ENCODE measurements at places on chromosomes 4 and X. TPM values are rescaled to one million over a fixed set of nuclear protein-coding genes. Genes with fewer than 3 reads are reported as not detected.
A peak's percentile ranks its signal among the peaks of the same experiment; 100 is the strongest.

DNA sequence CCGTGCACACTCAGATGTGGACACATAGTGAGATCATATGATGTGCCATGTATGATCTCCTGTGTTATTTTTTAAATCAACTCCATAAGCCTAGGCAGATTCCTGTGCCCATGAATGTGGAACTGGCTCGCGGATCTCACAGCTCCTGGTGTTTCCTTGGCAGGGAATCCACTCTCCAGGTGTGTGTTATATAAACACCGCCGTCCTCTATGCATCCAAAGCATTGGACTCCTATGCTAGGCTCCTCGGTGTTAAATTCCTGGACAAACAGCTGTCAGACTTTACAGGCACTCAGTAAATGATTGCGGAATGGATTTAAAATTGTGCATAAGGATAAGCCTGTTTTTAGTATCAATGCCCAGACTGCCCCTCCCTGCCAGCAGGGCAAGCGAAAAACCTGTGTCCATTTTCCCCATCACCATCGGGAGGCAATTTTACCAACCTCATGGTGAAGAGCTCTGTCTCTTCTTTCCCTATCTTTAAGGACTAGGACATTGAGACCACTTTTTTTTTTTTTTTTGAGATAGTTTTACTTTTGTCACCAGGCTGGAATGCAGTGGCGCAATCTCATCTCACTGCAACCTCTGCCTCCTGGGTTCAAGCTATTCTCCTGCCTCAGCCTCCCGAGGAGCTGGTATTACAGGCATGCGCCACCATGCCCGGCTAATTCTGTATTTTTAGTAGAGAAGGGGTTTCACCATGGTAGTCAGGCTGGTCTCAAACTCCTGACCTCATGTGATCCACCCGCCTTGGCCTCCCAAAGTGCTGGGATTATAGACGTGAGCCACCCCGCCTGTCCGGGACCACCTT is 23.6 kb upstream of the GPR78 start:
- no peak for DNase-seq

The INTU gene
- total RNA-seq, result 6.0 TPM

The DUSP21 gene
- total RNA-seq, result not detected

DNA sequence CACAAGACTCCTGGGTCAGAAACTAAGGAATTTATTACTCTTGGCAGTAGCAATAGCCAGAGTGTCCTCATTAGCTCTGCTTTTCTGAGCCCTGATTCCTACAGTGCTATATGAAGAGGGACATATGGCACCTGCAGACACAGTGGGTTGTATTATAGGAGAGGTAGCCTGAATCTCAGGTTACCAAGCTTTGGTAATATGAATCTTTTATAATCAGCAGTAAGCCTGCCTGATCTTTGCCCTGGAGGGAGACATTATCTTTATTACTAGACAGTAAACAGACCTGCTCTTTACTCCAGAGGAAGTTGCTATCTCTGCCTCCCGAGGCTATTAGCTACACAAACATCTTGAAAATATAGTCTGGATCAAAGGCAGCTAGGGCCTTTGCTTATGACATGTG is 62.5 kb upstream of the HOPX start:
- DNase-seq, result no peak

The CSAG1 gene
- total RNA-seq, result not detected

The PPEF2 gene
- total RNA-seq, result not detected

The LAMTOR3 gene
- 69.9 TPM for total RNA-seq

- DNase-seq, result no peak
Observed at GRCh38 chr4:47827343-47828047, 10.4 kb downstream of the CORIN start.

DNA sequence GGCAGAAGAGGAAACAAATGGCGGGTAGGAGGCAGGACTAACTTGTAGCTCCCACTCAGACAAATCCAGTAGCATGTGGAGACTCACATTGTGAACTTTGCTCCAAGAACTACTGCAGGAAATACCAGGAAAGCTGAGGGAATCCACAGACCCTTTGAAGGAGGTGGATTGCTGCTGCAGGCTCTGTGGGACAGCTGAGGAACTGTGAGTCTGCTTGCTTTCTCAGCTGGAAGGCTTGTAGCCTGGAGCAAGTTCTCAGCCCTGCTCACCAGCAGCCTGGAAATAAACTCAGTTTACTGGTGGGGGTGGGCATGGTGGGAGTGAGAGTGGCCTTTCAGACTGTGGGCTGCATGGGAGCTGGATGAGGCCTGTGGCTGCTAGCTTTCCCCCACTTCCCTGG is 16.0 kb downstream of the RTL3 start:
- DNase-seq, result no peak

The SPANXN4 gene
- not detected for total RNA-seq

The PLK4 gene
- total RNA-seq, result 21.4 TPM

GRCh38 chr4:128635141-128635954 is 174.2 kb upstream of the JADE1 start:
- DNase-seq, result peak; percentile 91

GRCh38 chr4:173499658-173500535 is 30.1 kb downstream of the HAND2 start:
- DNase-seq, result no peak

DNA sequence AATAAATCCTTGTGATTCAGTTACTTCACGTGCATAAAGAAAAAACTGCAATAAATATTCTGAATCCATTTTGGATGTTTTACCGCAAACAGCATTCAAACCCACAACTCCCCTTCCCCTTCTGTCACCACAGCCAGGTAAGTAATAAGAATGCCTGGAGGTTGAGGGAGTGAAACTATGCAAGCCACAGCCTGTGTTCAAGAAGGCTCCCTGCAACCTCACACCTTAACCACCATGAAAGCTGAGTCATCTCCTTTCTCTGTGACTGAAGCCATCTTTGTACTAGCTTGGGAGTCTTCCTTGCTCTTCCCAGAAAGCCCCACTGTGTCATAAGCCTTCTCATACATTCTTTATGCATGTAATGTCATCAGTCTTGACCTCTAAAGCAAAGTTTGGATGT is 297.0 kb upstream of the PUDP start:
- DNase-seq, result no peak

GRCh38 chr4:56374956-56375355 is 12.3 kb downstream of the AASDH start:
- no peak for DNase-seq

- no peak for DNase-seq
Observed at GRCh38 chr4:2927696-2928075, 35.5 kb downstream of the NOP14 start.

- peak; percentile 50 for DNase-seq
Observed at GRCh38 chr4:24912252-24913118, at the start of gene CCDC149. Gene CCDC149 (minus strand): TSS chr4:24913042. CDS start chr4:24912864, 178 bp downstream.

GRCh38 chrX:31572360-31572759 is 500.5 kb upstream of the FTHL17 start:
- peak; percentile 25 for DNase-seq

The XAGE3 gene
- total RNA-seq, result not detected

GRCh38 chr4:112898357-112899141 is 150.9 kb upstream of the ANK2 start:
- DNase-seq, result no peak

The RBMXL3 gene
- not detected for total RNA-seq

GRCh38 chr4:186939226-186939625 is 215.6 kb upstream of the FAT1 start:
- DNase-seq, result no peak

The MAGEC3 gene
- total RNA-seq, result not detected

The LRP2BP gene
- total RNA-seq, result 0.74 TPM

DNA sequence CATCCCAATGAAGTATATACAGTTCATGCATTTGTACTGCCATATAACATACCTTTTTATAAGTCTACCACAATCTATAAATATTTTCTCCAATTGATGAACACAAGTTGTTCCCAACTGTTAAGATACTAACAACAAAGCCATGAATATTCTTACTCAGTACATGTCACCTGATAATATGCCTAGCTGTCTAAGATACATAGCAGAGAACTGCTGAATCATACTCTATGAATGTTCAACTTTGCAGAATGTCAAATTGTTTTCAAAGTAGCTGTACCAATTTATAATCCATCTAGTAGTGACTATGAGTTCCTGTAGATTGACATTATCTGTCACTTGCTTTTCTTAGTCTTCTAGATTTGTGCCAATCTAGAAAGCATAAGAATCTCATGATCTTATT is 84.9 kb downstream of the RAB28 start:
- DNase-seq, result peak; percentile 42

The ASMT gene
- total RNA-seq, result not detected

The TBC1D8B gene
- 17.3 TPM for total RNA-seq

DNA sequence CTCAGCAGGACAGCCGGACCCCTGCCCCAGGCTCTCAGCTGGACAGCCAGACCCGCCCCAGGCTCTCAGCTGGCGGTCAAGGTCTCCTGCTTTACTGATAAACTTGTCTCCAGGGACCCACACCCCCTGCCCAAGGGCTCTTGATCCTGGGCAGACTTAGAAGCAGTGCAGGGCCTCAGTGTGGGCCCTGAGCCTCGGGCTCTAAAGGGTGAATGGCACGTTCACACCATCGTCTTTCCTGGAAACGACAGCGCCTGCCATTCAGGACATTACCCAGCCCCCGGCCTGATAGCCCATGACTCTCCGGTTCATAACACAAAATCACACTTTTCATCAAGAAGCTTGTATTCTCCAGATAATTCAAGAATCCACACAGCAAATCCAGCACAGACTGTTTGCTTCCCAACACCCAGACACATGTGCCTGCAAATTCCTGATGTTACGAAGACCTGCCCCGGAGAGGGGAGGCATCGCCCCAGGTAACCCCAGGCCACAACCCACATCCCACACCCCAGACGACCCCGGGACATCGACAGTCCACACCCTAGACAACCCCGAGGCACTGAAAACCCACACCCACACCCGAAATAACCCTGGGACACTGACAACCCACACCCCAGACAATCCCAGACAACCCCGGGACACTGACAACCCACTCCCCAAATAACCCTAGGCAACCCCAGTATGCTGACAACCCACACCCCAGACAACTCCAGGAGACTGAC is 136.8 kb downstream of the FAM53A start:
- DNase-seq, result peak; percentile 7

GRCh38 chrX:119147486-119147885 is 19.9 kb upstream of the KIAA1210 start:
- no peak for DNase-seq

- DNase-seq, result no peak
Observed at GRCh38 chr4:7757501-7758471, 181.9 kb downstream of the AFAP1 start.

DNA sequence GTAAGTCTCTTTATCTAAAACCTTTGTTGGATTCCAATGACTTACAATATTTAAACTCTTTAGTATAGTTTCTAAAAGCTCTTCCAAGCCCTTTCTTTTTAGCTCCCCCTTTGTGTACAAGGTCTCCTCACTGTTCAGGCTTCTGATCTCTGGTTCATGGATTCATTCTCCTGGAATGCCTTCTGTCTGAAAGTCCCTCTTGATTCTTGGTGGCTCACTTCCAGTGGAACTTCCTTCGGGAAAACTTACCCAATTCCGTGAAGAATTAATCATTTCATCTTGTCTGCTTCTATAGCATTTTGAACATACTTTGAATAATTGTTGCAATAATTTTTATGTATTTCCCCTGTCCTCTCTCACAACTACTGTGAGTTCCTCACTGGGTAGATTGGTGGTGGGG is 3.6 kb downstream of the ARHGAP24 start:
- DNase-seq, result peak; percentile 76
